ENCODE measurements at places on chromosomes 2 and 18.

DNA sequence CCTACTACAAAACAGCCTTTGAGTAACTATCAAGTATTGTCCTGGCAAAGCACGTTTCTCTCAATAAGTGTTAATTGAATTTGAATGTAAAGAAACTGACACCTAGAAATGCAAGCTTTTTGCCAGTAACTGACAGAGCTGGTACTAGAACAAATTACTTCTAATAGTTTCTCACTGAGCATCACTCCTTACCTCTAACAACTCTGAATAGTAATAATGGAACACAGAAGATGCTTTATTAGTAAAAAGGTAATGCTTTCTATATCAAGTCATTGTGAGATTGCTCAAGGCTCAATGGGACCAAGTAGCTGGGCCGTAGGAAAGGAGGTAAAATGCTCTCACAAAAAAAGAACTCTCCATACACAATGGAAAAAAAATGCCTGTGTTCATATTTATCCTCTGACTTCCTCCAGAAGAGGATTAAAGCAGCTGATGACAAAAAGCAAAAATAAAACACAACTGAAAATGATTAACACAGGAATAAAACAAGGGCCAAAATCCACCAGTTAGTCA lies 11.8 kb downstream of the RASGRP3 start:
- no peak for DNase-seq

DNA sequence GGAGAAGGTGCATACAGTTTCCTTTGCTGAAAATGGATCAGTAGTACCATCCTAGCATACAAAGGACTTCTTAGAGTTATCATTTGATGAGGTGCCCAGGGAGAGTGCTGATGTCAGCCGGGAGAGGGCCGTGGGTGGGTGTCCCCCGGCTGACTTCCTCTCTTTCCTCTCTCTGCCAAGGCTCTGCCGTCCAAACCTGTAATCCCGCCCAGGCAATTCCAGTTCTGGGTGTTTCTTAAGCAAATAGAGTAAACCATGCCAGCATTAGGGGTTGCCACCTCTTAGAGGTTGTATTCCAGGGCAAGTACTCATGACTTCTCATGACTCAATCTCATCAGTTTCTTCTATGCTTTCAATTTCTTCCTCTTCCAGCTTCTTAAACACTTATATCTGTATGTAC lies 117.2 kb downstream of the GATA6 start:
- DNase-seq = no peak

DNA sequence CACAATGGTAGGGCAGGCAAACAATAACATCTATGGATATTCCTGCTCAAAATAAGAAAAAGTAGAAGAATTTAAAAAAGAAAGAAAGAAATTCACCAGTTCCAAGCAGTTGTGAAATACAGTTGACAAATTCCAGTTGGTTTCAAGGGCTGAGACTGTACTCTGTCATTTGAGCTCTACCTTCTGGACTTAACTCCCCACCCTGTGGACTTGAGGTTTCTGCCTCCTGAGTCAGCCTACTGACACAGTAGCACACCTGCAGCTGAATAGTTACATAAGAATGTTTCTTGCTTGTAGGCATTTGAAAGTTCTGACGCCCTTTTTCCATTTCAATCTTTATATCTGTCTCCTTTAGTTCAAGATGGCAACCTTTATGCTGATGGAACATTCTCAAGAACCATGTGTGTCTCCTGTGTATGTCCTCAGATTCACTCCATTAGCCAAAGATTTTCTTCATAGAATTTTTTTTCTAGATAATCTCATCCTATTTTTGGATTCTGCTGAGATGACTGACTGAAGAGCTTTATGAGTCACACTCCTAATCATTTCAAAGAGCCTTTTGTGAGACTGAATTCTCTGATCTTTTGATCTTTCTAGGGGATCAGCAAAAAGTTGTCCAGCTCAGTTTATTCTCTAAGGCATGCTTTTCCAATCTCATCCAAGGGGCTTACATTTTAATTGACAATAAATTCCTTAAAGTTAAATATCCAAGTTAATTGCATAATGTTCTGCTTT lies 19.1 kb downstream of the NETO1 start:
- DNase-seq = no peak

DNA sequence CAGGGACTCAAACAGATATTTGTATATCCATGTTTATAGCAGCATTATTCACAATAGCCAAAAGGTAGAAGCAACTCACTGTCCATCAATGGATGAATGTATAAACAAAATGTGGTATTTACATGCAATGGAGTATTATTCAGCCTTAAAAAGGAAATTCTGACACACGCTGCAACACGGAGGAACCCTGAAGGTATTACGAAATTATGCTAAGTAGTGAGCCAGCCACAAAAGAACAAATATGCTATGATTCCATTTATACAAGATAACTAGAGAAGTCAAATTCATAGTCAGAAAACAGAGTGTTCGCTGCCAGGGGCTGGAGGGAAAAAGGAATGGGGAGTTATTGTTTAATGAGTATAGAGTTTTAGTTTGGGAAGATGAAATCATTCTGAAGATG lies 61.0 kb upstream of the CDKL4 start:
- no peak for DNase-seq

- no peak for DNase-seq
Measured at GRCh38 chr18:63823516-63824219, 48.5 kb downstream of the SERPINB7 start.

DNA sequence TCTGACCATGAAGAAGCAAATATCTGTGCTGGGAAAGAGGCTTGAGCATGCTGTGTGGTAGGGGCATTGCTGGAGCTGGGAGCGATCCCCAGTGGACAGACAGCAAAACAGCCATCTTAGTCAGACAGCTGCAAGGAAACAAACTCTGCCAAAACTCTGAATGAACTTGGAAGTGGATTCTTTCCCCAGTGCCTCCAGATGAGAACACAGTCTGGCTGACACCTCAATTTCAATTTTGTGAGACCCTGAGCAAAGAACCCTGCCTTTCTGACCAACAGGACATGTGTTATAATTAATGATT lies 23.2 kb upstream of the FAP start:
- no peak for DNase-seq

DNA sequence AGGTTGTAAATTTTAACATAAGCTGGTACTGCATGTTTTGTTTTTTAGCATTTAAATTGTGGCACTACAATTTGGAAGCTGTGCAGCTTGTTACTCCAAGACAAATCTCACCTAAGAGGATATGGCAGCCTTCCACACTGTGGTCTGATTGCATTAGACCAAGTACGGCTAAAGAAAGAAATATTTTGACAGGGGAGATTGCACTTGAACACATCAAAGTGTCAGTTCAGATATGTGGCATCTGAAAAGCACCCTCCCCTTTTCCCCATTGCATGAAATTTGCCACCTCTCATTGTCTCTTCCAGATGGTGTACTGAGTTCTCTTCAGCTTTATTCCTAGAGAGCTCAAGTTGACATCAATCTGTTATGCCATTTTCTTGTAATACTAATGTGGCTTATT lies 295.9 kb downstream of the ERBB4 start:
- no peak for DNase-seq

- DNase-seq = no peak
Measured at GRCh38 chr2:17171446-17172049, 346.7 kb downstream of the RAD51AP2 start.

GRCh38 chr2:1318366-1319009 lies 94.8 kb upstream of the TPO start:
- no peak for DNase-seq

DNA sequence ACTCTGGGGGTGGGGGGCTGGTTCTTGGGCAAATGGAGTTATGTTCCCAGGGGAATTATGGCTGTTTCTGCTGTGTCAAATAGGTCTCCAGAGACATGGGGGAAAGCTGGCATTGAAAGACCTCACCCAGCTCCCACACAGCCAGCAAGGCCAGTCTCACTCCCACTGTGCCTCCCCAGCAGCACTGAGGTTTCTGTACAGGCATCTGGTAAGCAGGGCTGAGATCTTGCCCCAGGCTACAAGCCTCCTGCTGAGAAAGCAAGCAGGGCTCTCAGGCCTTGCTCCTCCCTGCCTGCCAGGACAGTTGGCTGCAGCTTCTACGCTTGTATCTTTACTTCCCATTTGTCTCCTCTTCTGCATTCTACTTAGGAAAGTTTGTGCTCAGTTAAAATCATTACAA lies 50.5 kb upstream of the FHOD3 start:
- DNase-seq = no peak

DNA sequence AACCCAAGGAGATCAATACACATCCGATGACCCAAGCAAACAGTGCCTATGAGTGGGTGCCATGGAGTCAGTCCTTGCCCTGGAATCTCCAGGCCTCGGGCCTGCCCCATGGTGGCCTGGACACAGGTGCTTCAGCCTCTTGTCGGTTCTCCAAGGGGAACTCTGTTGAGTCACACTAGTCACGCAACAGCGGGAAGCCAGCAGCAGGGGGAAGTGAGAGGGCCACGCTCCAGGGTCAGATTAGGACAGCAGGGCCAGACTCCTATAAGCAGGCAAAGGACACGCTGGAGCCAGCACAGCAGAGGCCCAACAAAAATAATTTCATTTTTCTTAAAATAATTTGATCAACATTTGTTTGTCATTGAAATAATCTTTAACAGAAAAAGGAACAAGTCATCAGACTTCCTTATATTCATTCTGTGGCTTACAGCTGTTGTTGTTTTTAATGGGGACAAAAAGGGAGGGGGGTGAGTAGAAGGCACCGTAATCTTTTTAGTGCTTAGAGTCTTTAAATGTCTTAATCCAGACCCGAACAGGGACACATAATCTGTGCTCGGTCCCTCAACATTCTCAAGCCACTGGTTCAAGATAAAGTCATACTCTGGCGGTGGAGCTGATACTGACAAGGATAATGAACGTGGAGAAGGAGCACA lies 16.4 kb upstream of the ARMC9 start:
- DNase-seq = no peak

DNA sequence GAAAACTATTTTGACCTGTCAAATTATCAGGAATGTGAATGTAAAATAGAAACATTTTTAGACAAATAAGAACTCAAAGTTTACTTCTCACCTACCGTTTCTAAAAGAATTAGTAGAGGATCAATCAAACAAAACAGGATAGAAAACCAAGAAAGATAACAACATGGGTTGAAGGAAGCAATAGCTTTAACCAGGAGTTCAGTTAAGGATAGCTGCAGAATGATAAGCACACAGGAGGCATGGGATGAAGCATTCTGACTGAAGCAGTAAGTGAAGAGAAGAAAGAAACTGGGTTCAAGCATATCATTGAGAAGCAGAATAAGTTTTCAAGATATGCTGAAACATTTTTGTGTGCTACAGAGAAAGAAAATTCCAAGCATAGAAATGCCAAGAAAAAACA lies 52.3 kb downstream of the TWSG1 start:
- DNase-seq = no peak

DNA sequence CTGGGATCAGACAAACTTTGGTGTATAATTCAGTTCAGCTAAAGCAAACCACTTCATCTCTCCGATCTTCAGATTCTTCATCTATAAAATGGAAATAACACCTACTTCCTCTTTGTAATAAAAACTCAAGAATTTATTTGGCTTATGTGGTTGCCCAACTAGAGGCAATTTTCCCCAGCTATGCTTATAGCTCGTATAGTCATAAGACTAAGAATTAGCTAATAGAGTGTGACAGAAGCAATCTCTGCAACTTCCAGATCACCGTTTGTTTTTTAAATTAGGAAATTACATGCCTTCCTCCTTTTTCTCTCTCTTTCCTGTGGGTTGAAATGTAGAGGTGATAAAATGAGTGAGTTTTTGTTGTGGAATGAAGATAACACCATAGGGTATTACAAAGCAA lies 35.3 kb upstream of the KCNF1 start:
- no peak for DNase-seq

- DNase-seq = no peak
Measured at GRCh38 chr2:237408335-237409000, 5.5 kb downstream of the COL6A3 start.

DNA sequence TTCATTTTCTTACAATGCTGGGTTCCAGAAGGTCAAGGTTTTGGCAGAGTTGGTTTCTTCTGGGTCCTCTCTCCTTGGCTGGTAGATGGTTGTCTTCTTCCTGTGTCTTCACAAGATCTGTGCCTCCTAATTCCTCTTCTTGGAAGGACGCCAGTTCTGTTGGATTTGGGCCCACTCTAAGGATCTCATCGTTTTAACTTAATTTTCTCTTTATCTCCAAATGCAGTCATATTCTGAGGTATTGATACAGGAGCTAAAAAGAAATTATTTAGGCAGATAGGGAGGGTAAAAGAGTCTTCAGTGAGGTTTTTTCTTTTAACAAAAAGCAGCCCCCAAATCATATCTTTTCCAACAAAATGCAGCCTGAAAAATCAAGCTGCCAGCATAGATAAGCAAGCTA lies 998.4 kb downstream of the SOCS6 start:
- DNase-seq = no peak

GRCh38 chr18:79260023-79260422 lies 135.7 kb upstream of the NFATC1 start:
- no peak for DNase-seq

- DNase-seq = no peak
Measured at GRCh38 chr2:237486819-237487448, at the start of gene MLPH. TSS of gene MLPH (plus strand) at chr2:237487251. CDS start at chr2:237493427, 6,176 bp downstream.
